ENCODE measurements at places on chromosomes 6 and 20.

DNA sequence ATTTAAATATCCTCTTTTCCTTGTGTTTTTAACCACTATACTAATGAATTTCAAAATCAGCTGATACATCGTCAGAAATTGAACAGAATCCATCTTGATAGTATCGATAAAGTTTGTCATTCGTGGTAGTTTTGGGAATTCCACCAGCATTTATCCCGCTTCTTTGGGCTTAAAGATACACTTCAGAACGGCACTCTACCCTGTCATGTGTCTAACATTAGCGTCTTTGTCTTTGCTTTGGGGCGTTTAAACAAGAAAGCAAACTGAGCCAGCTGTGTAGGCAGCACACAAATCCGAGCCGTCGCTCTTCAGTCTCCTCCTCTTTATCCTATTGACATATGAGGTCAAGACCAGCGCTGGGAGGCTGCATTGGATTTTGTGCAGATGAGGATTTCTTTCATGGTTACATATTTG, 27.5 kb upstream of the NHSL1 start:
- no peak for DNase-seq

- no peak for DNase-seq
Measured at GRCh38 chr6:117288083-117288715, 22.8 kb downstream of the VGLL2 start.

- DNase-seq, result no peak
Measured at GRCh38 chr6:87919416-87919815, 128.2 kb upstream of the SPACA1 start.

DNA sequence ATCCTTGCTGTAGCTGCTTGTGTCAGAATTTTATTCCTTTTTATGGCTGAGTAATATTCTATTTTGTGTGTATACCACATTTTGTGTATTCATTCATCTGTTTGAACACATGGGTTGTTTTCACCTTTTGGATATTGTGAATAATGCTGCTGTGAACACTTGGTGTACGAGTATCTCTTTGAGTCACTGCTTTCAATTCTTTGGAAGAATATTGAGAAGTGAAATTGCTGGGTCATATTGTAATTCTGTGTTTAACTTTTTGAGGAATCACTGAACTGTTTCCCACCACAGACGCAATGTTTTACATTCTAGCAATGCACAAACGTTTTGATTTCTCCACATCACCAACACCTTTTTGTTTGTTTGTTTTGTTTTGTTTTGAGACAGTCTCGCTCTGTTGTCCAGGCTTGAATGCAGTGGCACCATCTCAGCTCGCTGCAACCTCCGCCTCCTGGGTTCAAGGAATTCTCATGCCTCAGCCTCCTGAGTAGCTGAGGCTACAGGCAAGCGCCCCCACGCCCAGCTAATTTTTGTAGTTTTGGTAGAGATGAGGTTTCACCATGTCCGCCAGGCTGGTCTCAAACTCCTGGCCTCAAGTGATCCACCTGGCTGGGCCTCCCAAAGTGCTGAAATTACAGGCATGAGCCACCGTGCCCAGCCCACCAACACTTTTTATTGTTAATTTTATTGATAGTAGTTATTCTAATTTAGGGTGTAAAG, 21.7 kb downstream of the CPXM1 start:
- no peak for DNase-seq

GRCh38 chr6:156017838-156018237, 562.2 kb upstream of the NOX3 start:
- no peak for DNase-seq

DNA sequence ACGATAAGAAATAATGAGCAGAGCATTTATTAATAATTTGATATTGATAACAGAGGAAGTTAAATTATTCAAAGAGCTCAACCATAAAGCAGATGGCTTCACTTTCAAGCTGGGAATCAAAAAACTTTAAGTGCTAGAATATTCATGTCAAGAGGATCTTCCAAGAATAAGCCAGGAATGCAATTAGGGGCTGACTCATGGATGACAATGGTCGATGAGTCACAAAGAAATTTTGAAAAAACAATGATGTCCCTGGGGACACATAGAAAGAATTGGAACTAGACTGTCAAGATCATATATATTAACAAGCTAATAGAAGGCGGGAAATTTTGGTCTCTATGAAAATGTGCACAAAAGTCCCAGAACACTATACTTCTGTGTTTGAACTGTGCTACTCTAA, 304.1 kb downstream of the LAMA2 start:
- no peak for DNase-seq

GRCh38 chr6:143337201-143337949, 113.1 kb downstream of the ADAT2 start:
- DNase-seq, result no peak

DNA sequence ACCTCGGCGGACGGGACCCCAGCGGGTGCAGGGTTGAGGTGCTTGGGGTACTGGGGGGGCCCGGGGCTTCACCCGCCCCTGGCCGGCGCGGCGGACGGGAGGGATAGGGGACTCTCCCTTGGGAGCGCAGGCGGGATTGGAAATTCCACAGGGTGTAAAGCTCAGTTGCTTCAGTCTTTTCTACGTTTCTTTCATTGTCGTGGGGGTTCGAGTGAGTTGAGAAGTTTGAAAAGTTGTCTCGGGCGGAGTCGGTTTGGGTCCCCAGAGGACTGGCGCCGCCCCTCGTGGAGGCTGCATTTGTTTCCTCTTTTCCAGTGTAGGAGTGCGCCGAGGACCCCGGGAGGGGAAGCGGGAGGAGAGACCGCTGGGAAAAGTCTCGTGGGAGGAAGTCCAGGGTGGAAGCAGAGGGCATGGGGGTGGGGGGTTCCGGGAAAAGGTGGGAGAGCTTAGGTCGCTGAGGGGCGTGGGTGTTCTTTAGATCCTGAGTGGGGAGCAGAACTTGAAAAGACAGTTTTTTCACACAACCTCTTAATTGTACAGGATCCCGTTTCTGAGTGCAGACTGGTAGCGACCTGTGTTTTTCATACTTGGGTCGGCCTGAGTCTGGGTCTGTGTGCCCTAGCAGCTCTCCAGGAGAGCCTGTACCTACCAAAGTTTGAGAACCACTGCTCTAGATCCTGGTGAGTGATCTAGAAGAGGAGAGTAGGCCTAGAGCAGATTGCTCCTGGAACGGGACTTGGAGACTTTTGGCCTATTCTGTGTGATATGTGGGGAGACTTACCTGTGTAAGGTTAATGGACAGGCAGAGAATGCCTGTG, 495 bp downstream of the FAM83B start:
- DNase-seq, result no peak

DNA sequence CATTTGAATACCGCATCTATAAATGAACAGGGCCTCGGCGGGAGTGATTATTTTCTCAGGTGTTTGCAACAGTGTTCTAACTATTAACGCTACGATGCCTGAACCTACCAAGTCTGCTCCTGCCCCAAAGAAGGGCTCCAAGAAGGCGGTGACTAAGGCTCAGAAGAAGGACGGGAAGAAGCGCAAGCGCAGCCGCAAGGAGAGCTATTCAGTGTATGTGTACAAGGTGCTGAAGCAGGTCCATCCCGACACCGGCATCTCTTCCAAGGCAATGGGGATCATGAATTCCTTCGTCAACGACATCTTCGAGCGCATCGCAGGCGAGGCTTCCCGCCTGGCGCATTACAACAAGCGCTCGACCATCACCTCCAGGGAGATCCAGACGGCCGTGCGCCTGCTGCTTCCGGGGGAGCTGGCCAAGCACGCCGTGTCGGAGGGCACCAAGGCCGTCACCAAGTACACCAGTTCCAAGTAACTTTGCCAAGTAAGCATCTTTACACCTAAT, 70.9 kb downstream of the HFE start:
- DNase-seq, result no peak

Measured in NCI-H1694 treated with DMSO at 0.1 percent for 48 hours (cell line).